ENCODE measurements at places on chromosomes 2 and 18. TPM values are rescaled to one million over a fixed set of nuclear protein-coding genes. Genes with fewer than 3 reads are reported as not detected.

The ANKAR gene
- total RNA-seq = 0.94 TPM

The RNF103 gene
- 11.8 TPM for total RNA-seq

The ARHGAP28 gene
- not detected for total RNA-seq

The COA5 gene
- 30.0 TPM for total RNA-seq

The ZNF804A gene
- not detected for total RNA-seq
